ENCODE measurements at places on chromosomes 6 and 20.

DNA sequence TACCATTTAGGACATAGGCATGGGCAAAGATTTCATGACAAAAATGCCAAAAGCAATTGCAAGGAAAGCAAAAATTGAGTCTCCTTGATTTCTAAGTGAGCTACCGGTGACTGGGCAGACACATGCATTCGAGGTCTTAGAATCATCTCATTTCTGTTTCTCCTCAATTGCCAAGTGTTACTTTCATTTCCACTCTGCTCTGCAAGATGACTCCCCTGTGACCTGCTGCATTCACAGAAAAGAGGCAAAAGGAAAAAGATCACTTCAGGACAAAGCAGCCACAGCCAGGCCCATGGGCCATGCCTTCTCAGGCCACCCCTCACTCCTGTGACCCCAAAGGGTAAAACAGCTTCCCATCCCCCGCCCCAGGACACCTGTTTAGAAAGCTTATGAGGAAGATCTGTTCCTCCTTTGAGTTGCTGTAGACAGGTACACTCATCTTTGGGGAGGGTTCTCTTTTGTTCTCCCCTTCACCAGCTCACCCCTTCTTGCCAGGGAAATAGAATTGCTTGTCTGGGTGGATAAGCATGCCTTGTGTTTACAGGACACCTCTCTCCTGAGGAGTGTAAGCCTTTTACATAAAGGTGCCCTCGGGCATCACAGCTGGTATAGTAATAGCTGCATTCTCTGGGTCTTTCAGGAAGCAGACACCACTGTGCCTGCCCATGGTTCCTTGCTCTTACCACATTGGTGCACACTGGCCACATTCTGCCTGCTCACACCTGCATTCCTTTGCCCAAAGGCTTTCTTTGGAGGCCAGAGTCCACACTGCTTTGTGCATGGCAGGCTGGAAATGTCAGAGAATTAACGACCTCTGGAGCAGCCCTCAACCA is 105.0 kb downstream of the SLC24A3 start:
- DNase-seq, result no peak

GRCh38 chr6:21164768-21165326 is 428.7 kb upstream of the SOX4 start:
- no peak for DNase-seq

GRCh38 chr20:58268936-58269619 is 40.4 kb upstream of the RAB22A start:
- DNase-seq, result no peak

- DNase-seq, result no peak
Observed at GRCh38 chr6:36598326-36598725, 4.2 kb downstream of the SRSF3 start.

- DNase-seq, result no peak
Observed at GRCh38 chr20:41137614-41138474, 501 bp downstream of the PLCG1 start.

GRCh38 chr6:79895382-79896074 is 51.8 kb downstream of the ELOVL4 start:
- DNase-seq, result no peak
